ENCODE measurements at places on chromosomes 3 and 15.
A peak's percentile ranks its signal among the peaks of the same experiment; 100 is the strongest.

DNA sequence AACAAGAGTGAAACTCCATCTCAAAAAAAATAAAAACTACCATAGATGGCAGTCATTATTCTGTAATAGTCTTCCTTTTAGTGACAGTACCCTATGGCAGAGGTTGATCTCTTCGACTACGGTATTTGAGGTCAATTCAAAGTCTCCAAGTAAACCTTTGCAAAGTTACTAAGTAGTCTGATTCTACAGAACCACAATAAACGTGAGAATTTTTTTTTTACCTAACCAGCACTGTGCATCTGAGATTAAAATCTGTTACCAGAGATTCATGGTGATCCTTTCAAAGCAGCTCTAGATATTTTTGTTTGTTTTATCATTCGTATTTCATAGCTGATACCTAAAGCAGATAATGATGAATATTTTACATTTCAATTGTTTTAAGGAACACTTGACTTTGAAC lies 86.6 kb upstream of the CHD2 start:
- no peak for DNase-seq

DNA sequence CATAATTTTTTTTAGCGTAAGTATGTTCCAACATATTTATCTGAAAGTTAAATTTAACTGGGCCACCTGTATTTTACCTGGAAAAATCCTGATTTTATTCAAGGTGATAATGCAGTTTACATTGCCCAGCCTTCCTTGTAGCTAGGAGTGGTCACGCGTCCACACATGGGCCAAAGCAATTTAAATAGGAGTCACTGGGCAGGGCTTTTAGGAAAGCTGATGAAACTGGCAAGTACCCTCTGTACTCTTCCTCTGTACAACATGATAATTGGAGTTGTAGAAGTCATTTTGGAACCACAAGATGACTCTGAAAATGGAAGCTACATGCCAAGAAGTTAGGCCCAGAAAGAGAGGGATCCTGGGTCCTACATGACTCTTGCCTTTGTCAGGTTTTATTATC lies 9.5 kb downstream of the BTD start:
- no peak for DNase-seq

DNA sequence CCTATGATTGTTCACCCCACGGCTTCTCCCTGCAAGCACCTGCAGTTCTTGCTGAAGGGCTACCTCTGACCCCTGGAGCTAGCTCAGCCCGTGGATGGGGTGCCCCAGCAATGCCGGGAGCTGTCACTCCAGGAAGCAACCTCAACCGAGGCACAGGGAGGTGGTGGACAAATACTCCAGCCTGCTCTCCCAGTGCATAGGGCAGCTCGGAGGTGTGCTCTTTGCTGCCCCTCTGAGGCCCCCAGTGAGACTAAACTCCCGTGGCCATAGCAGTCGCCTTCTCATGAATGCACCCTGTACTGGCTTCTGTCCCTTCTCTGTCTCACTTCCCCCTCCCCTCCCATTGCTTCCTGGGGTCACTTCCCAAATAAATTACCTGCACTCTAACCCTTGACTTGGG lies 48.5 kb downstream of the LINGO1 start:
- DNase-seq = no peak

- no peak for DNase-seq
These were observed 73.4 kb downstream of the CRYBG3 start for GRCh38 chr3:97895216-97895615.

GRCh38 chr15:68204776-68205557 lies at the start of gene CALML4:
TSS of gene CALML4 (minus strand) at chr15:68205332. CDS start at chr15:68205247, 85 bp downstream.
- no peak for DNase-seq

DNA sequence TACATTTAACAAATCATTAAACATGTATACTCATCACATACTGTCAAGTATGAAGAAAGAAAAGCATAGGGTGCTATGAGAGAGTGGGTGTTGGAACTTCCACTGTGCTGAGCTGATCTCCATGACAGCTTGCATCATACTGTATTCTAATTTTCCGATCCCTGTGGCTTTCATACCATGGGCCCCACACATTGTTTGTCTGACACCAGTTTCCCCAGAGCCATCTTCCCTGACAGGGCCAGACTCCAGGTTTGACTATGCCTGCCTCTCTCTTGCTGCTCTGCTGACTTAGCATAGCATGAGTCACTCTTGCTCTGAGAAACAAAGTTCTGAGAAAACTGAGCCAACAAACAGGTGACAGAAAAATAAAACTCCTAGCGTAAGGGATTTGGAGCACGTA lies 37.0 kb upstream of the CASR start:
- DNase-seq = peak; percentile 64

DNA sequence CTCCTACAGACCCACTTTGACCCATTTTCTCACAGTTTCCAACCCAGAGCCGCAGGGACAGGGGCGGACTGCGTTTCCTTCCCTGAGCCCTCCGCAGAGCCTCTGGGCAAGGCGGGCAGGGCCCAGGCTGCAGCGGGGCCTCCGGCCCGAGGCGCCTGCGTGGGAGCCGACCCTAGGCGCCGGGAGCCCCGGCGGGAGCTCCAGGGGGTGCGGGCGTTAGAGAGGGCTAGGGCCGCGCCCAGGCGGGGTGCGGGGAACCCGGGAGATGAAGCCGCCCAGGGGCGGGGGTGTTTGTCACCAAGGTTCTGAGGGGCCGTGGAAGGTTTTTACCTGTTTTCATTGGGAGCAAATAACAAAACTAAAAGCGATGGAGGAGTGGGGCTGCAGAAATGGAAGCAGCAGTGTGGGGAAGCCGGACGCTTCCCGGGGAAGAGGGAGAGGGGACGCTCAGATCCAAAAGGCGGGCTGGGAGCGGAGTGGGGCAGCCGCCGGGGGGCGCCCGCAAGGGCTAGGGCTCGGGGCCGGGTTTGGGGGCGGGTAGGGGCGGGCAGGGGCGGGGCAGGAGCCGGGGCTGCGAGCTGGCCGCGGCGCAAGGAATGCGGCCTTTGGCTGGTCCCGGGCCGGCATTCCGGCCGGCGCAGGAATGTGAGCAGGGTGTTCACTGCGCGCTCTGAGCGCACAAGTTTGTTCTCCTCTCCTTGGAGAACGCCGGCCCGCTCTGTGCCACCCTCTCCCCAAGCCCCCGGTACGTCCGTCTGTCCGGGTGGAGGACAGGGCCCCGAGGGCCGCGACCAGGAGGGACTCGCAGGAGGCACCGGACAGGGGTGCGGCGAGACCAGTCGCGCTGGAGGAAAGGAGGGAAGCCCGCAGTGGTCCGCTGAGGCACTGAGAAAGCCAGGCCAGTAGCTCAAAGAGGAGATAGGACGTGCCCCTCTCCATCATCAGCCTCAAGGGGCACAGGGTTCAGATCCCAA lies 61.1 kb downstream of the AMOTL2 start:
- DNase-seq = no peak

DNA sequence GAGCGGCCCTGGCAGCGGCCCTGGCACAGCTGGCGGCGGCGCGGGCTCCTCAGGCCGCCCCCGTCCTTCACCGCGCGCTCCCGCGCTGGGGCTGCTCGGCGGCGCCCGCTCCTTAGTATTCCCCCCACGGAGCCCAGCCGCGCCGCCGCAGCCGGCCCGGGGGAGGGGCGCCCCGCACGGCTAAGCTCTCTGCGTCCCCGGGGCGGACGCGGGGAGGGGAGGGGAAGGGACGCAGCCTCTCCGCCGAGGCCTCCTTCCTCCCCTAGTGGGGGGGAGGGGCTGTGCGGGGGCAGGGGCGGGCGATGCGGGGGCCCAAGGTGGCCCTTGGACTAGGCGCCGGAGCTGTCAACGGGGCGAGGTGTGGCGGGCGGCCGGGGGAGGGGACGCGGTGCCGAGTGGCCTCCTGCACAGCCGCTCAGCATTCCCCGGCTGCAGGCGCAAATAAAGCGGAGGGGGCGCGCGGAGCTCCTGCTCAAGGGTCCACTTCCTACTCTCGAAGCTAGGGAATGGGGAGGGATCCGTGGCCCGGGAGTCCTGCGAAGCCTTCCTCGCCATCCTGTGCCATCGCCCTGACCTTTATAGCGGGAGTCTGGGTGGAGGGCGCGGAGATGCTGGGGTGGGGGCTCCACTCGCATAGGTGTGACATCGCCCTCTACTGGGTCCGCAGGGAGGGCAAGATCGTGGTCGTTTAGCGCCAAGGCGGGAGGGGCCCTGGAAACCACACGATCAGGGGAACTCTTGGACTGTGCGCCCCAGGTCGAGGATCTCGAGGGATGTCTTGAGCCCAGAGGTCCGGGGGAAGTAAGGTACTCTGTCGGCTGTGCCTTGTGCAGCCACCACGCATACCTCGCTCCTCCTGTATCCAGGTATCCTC lies 22.2 kb downstream of the EPHB3 start:
- no peak for DNase-seq

GRCh38 chr3:66722675-66723074 lies 221.9 kb upstream of the LRIG1 start:
- no peak for DNase-seq

GRCh38 chr3:98733053-98733811 lies 29.9 kb upstream of the ST3GAL6 start:
- DNase-seq = peak; percentile 24

- peak; percentile 46 for DNase-seq
These were observed 65.6 kb upstream of the HEG1 start for GRCh38 chr3:125121246-125122010.

DNA sequence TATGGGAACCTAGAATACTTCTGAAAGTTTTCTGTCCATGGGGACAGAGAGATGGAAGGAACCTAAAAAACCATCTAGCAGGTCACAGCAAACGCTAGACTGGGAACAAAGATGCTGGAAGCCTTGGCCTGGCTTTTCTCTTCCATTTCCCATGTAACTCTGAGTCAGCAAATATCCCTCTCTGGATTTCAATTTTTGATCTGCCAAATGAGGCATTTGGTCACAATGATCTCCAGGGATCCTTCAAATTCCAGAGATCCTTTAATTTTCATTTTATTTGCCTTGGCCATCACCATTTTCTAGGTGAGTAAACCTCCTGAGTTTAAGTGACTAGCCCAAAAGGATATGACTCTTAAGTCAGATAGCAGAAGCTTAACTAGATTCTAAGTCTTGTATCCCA lies 39.7 kb downstream of the RTP1 start:
- no peak for DNase-seq

DNA sequence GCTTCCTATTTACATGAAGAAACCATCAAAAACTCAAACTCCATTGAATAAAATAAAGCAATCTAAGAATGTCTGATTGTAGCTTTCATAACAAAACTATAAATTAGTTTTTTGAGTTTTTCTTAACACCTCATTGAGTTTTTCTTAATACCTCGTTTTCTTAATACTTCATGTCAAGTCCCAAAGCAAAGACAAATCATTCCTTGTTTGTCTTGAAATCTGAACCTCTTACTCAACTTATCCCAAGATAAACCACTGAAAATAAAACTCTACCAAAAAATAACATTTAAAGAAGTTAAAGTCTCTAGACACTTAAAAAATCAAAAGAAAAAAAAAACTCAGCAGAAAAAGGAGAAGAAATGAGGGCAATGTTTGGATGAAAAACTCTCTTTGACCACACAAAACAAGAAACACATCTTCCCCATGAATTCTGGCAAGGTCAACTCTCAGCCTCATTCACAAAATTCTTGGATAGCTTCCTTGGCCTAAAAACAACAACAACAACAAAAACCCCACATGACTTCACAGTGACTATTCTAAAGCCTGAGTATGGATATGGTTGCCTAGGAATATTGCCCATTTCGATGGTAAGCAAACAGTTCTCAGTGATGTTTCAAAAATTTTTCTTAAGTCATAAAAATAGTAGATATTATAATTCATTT lies 38.2 kb downstream of the TMCC1 start:
- no peak for DNase-seq

- DNase-seq = peak; percentile 33
These were observed 481 bp downstream of the ADAMTS17 start for GRCh38 chr15:100341239-100341749.

DNA sequence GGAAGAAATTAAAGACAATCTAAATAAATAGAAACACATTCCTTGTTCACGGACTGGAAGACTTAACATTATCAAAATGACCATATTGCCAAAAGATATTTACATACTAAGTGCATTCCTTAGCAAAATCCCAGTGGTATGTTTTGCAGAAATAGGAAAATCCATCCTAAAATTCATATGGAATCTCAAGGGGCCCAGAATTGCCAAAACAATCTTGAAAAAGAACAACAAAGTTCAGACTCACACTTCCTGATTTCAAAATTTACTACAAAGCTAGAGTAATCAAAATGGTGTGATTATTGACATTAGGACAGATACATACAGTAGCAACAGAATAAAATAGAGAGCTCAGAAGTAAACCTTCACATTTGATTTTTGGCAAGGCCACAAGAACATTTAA lies 515.5 kb downstream of the OCA2 start:
- no peak for DNase-seq

- DNase-seq = no peak
These were observed 647.9 kb downstream of the GRM7 start for GRCh38 chr3:7508821-7509220.

DNA sequence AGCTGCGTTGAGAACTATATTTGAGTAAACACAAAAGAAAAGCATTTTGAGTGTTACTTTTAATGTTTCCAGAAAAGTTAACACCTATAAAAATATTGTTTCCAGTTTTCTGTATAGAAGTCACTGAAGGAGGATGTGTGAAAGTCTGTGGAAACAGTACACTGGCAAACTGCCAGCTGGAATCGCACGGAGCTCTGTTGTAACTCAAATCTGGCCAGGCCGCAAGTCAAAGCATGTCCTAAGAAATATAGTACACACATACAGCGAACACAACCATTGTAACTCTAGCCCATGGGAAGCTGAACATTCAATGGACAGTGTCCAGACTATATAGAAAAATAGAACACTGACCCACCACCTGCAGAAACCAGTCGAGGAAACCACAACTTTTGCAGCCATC lies 657.2 kb downstream of the FHIT start:
- no peak for DNase-seq

DNA sequence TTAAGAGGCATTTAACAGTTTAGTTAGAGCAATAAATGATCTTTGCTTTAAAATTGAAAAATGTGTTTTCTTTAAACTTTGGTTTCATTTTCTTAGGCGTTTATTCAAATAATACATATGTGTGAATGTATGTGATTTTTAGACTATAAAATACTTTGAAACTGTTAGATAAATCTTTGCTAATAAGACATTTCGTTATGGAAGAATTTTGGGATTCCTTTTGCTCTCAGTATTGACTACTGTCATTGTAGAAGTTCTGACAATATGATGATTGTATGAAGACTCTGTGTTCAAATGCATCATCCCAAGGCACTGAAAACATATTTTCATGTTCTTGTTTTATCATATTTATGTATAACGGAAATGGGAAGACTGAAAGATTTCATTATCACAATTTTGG lies 43.8 kb upstream of the GOLGA8A start:
- no peak for DNase-seq

DNA sequence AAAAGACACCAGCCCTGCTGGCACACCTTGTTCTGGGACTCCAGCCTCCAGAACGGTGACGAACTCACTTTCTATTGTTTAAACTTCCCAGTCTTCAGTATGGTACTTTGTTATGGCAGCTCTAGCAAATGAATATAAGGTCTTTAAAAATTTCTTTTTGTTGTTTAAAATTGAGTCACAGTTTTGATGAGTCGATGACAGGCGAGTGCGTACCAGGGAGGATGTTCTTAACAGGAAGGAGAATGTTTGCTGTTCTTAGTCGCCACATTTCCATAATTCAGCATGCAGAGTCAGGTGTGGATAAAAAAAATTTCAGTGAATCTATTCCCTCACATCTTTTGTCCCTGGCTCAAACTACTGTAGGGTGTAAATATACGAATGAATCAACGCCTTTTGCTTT lies 12.4 kb downstream of the DNASE1L3 start:
- DNase-seq = no peak

Data from stimulated activated naive CD8-positive, alpha-beta T cell treated with anti-CD3 and anti-CD28 coated beads, Interleukin-15, Interleukin-2, amounts not matched to agents 100 U/mL and 50 U/mL, for 24 hours (primary cell).